ENCODE measurements at places on chromosomes 3 and 15.

- peak; percentile 80 for DNase-seq
Observed at GRCh38 chr3:136858381-136858780, 3.6 kb upstream of the NCK1 start.

GRCh38 chr3:184982076-184982475 is 170.1 kb downstream of the VPS8 start:
- DNase-seq: no peak

GRCh38 chr3:112568642-112569041 is 6.8 kb downstream of the SLC35A5 start:
- DNase-seq: no peak

GRCh38 chr15:101324524-101325177 is 29.6 kb upstream of the SNRPA1 start:
- DNase-seq: no peak

GRCh38 chr3:49614936-49615335 is 59.2 kb upstream of the APEH start:
- no peak for DNase-seq

All from pons (tissue), 1 donor.